Stimulated activated CD8-positive, alpha-beta memory T cell treated with anti-CD3 and anti-CD28 coated beads, Interleukin-15, amount 100 ng/mL, for 1 hour (primary cell): ENCODE measurements at places on chromosomes 7 and 10.

- DNase-seq = no peak
Measured at GRCh38 chr7:139854803-139855497, 25.9 kb downstream of the TBXAS1 start.

DNA sequence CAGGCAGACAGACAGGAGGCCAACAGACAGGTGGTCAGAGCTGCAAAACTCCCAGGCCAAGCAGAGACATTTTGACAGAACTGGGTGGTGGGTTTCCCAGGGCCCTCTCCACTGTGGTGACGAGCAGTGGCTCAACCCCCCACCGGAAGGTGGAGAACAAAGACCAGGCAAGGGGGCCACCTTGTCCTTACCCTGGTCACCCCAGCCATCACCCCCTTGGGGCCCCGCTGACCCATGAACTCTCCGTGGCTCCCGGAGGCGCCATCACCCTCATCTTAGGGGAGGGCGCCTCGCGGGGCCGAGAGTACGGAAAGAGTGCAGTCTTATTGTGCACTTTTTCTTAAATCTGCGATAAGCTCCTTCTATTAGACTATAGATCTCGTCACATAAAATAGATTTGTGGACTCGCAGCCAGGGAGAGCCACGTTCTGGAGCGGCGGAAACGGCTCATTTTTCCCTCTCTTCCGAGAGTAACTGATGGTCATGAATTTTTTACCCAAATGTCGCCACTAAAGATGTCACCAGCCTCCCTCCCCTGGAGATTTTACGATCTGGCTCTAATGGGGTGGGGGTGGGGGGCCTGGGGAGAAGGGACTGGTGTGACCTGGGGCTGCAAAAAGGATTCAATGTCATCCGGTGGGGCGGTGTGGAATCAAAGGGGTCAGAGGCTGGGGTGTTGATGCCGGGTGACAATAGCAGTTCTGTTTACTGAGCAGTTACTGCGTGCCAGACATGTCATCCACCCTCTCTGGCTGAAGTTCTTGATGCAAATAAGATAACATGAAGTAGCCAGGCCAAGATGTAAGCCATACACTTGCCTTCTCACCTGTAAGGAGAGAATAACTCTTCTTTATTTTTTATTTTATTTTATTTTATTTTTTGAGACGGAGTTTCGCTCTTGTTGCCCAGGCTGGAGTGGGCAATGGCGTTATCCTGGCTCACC lies 71.1 kb upstream of the MYL10 start:
- no peak for DNase-seq

- DNase-seq = no peak
Measured at GRCh38 chr10:116629340-116629739, 8.6 kb downstream of the PNLIPRP2 start.

GRCh38 chr7:155921804-155922066 lies 109.5 kb upstream of the SHH start:
- DNase-seq = no peak

DNA sequence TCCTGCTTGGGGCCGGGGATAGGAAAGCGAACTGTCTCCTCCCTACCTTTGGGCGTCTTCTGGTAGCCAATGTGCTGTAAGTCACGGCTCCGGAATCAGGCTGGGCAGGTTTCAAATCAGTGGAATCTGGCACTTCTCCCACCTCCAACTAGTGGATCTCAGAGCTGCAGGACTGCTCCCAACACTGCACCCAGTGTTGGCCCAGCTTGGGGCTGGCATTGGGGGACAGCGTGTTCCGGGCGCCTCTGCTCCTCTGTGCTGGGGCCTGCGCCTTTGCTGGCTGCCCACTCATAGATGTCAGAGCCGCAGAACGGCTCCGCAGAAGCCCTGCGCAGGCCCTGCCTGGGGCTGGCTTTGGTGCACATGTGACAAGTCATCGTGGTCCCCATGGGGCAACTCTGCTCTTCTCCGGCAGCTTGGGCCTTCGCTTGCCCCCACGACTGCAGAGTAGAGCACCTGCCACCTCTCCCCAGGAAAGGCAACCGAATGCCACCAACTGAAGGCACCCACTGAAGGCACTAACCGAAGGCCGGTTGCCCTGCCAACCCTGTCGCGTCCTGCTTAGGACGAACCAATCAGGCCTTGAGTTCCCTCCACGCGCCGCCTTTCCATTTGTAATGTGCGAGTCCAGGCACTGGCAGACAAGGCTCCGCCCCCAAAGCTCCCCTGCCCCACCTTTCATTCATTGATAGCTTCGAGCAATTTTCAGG lies 85.5 kb upstream of the ABI1 start:
- no peak for DNase-seq

GRCh38 chr10:83538047-83538446 lies 601.3 kb upstream of the GHITM start:
- no peak for DNase-seq

DNA sequence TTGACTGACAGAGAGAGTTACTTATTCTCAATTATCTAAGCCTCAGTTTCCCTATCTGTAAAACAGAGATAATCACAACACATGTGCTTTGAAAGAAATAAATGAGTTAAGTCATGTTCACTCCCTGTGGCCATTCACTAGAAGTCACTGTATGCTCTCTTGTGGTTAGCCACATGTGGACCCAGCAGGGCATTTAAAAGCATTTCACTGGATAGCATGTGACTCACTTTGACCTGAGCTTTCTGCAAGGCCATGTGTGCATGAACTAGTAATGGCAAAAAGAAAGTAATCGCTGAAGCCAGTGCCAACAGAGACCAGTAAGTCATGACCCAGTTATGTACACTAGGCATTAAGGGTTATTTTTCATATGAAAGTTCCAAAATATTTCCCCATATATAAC lies 557.0 kb upstream of the IGFBP3 start:
- DNase-seq = no peak

DNA sequence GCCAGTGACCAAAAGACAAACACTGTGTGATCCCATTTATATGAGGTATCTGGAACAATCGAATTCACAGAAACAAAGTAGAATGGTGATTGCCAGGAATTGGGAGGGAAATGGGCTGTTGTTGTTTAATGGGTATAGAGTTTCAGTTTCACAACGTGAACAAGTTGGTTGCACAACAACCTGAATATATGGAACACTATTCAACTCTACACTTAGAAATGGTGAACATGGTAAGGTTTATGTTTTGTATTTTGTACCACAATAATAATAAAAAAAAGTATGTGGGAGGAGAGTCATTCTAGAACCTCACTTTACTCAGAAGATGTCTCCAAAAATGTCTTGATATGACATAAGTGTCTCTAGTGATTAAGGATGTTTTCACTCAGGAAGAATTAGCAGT lies 85.2 kb upstream of the SGCE start:
- no peak for DNase-seq

GRCh38 chr7:115637128-115637527 lies 393.4 kb downstream of the TFEC start:
- DNase-seq = no peak

GRCh38 chr10:63884426-63884825 lies 363.2 kb downstream of the REEP3 start:
- no peak for DNase-seq

DNA sequence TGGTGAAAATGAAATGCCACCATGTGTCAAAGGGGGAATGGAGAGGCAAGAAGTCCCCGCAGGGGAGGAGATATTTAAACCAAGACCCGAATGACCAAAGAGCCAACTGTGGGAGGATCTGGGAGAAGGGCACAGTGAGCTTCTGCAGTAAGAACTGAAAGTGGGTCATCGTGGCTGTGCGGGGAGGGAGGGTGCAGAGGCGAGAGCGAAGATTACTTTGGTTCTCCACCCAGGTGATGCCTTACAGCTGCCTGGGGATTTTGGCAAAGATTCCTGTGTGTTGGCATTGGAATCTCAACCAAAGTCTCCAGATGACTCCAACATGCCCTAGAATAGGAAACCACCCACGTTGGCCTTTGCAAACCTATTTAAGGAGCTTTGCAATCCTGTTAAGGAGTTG lies 44.2 kb upstream of the ADAM12 start:
- no peak for DNase-seq

DNA sequence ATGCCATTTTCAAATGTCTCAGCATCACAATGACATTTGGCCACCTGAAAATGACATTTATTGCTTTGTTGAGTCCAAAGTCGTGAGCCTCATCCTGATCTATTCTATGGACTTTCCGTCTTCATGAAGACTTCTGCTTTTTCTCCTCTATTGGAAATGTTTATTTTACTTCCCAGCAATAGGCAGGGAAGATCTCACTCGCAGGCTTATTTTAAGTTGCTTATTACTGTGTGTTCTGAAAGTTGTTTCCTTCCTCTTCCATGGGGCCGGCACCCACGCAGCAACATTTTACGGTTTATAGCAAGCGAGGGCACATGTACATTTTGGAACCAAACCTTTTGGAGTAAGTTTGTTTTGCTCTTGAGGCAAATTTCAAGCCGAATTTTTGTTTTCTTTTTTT lies 221.0 kb upstream of the KLF6 start:
- no peak for DNase-seq

DNA sequence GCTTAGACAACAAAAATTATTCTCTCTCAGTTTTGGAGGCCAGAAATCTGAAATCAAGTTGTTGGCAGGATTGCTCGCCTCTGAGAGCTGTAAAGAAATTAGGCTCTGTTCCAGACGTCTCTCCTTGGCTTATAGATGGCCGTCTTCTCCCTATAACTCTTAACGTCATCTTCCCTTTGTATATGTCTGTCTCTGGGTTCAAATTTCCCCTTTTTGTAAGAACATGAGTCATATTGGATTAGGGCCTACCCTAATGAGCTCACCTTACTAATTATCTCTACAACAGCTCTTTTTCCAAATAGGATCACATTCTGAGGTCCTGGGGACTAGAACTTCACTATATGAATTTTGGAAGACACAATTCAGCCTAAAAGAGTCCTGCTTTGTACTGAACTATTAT lies 22.4 kb downstream of the GALNTL5 start:
- DNase-seq = no peak

DNA sequence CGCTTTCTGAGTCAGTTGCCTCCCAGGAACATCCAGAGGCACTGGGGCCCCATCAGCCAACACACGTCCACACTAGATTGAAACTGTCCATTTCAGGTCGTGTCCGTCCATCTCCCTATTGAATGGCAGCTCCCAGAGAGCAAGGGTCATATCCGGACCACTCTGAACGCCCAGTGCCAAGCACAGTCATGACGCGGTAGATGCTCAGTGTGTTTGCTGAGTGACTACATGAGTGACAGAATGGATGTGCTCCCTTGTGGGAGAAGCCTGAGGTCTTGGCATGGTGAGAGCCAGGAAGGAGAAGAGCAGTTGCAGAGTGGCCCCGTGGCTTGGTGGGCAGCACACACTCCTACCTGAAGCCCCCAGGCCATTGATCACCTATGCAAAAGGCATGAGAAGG lies 92.5 kb upstream of the CUX1 start:
- no peak for DNase-seq

- no peak for DNase-seq
Measured at GRCh38 chr10:88901984-88902789, 22.1 kb downstream of the STAMBPL1 start.

GRCh38 chr7:129053938-129054437 lies 923 bp downstream of the TNPO3 start:
- no peak for DNase-seq

- DNase-seq = no peak
Measured at GRCh38 chr7:12930534-12930933, 243.1 kb downstream of the ARL4A start.

GRCh38 chr7:26714006-26714405 lies 150.4 kb downstream of the SKAP2 start:
- DNase-seq = no peak

GRCh38 chr10:70296406-70296899 lies 12.6 kb upstream of the NPFFR1 start:
- no peak for DNase-seq

DNA sequence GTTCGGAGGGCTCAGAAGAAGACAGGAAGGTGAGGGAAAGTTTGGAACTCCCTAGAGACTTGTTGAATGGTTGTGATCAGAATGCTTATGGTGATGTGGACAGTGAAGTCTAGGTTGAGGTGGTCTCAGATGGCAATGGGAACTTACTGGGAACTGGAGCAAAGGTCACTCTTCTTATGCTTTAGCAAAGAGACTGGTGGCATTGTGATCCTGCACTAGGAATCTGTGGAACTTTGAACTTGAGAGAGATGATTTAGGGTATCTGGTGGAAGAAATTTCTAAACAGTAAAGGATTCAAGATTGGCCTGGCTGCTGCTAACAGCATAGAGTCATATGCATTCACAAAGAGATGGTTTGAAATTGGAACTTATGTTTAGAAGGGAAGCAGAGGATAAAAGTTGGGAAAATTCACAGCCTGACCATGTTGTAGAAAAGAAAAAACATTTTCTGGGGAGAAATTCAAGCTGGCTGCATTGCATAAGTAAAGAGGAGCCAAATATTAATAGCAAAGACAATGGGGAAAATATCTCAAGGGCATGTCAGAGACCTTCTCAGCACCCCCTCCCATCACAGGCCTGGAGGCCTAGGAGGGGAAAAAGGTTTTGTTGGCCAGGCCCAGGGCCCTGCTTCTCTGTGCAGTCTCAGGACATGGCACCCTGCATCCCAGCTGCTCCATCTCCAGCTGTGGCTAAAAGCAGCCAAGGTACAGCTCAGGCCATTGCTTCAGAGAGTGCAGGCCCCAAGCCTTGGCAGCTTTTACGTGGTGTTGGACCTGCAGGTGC lies 26.0 kb upstream of the ARHGAP12 start:
- no peak for DNase-seq

GRCh38 chr7:127835679-127836078 lies 183.7 kb downstream of the SND1 start:
- no peak for DNase-seq

- DNase-seq = no peak
Measured at GRCh38 chr7:30627026-30627425, 32.3 kb downstream of the GARS1 start.

GRCh38 chr10:77869626-77870420 lies 56.7 kb downstream of the DLG5 start:
- no peak for DNase-seq
